Fibroblast of gingiva (primary cell): ENCODE measurements at places on chromosomes 2 and 18.

GRCh38 chr2:99821572-99821971 lies 320.8 kb downstream of the AFF3 start:
- no peak for DNase-seq

DNA sequence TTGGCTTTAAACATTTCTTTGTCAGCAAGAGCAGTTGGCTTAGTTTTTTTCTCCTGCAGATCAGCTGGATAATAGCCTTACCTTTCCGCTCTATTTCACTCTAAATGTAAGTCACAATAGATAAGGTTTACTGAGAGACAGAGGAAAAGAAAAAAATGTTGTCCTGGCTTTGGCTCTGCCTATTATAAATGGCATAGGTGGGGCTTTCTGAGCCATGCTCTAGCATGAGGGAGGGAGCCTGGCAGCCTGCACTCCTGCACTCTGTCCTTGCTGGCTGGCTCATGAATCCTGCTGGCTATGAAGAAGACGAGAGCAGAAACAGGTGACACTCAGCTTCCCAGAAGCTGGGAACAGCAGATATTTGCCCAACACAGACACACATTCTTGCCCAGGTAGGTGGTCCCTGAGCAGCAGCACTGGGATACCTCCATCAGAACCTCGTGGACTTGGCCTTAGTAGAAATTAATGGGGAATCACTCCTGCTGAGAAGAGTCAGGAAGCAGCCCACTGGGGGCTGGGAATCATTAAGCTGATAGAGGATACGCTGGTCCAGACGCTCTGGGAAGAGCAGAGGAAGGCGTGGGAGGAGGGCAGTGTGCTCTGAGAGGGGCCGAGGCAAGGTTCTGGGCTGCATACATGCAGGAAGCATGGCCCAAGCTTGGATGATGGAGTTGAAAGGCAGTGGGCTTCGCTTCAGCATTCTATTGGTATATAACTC lies 514.4 kb upstream of the HS6ST1 start:
- DNase-seq: no peak

DNA sequence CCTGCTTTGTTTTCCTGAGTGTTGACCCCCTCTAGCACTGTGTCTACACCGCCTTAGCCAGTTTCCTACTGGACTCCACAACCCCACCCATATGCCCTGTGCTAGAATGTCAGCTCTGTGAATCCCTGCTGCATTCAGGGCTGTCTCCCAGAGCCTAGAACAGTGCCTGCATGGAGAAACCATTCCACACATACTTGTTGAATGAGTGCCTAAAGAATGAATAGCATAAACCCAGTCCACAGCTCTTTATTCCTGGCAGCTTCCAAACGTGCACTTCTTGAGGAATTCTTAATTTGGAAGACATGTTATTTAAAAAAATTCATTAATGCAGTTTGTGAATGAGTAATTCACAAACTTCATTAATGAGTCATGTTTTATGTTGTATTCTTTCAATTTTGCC lies 6.5 kb upstream of the NAPG start:
- no peak for DNase-seq

GRCh38 chr2:27211241-27211942 lies 449 bp upstream of the ATRAID start:
- no peak for DNase-seq

DNA sequence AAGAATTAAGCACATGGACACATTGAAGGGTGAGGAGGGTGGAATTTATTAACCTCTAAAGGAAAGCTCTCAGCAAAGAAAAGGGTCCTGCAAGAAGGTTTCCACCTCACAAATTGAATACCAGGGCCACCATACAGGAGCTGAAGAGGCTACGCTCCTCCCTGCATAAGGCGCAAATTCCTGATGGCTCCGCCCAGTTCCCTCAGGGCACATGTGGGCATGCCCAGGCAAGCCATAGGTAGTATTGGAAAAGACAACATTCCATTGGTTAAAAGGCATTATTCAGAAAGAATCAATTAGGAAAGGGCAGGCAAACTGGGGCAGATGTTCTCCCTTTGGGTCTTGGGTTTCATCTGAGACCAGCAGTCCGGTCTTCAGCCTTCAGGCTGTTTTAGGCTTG lies 161.2 kb downstream of the PTPRM start:
- no peak for DNase-seq

GRCh38 chr2:122340246-122340645 lies 584.8 kb downstream of the TSN start:
- DNase-seq: no peak

DNA sequence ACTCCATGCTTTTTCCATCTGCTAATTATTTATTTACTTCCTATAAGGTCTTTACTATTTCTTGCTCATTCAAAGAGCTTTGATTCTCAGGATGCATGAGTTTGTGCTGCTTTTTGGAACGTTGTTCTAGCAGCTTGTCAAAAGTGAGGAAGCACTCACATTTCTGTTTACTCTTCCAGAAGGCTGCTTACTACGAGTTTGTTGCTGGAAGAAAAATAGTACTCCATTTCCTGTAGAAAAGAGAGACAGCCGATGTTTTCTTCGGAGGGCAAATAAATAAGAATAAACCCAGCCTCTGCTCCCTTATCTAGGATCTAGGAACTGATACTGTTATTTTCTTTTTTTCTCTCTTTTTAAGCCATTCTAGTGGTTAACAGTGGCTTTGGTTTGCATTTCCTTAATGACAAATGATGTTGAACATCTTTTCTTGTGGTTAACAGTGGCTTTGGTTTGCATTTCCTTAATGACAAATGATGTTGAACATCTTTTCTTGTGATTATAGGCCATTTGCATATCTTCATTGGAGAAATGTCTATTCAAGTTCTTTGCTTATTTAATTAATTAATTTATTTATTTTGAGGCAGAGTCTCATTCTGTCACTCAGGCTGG lies 20.5 kb downstream of the CYP27A1 start:
- DNase-seq: no peak

DNA sequence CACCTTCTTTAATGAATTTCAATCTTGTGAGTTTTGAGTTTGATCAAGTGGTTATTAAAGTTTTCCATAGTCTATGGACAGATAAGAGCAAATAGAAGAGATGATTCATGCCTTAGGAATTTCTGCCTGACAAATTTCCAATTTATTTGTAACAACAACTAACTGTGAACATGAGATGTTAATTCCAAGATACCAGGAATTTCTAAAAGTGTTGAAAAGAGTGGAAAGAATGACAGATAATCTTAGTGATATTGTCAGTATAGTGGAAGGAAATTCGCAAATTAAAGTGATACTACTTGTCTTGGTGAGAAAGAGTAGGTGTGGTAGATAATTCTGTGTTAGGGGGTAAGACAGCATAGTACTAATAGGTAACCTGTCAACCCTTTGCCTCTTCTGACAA lies 82.4 kb downstream of the AGPS start:
- peak; percentile 14 for DNase-seq

DNA sequence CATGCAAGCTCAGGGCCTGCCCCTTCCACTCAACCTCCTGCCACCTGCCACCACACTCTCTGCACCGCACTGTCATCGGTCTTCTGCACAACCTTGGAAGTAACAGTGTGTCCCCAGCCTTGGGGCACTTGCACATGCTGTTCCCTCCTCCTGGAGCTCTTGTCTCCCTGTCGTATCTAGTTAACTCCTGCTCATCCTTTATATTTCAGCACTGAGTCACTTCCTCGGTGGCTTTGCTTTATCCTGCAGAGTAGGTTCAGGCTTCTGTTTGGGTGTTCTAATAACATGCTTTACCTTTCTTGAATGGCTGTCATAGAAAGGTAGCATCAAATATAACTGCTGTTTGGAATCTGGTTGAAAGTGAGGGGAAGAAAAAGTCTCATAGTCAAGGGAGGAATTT lies 25.3 kb downstream of the PAX8 start:
- no peak for DNase-seq

DNA sequence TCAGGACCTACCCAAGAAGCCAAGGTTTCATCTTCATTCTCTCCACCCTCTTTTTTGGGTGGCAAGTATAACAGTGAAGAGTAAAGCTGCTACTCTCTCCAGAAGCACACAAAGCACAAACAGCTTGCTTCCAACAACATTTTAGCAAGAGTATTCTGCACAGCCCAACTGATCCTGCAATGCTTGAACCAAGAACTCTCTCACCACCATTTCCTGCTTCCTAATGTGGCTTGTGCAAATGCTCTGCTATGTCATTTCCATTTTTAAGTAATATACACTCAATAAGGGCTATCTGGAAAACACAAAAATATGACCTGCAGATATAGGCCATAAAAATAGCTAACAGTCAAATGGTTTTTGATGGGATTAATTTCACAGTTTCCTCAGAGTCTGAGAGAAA lies 24.1 kb upstream of the IHH start:
- DNase-seq: no peak

GRCh38 chr2:230416061-230416721 lies at the start of gene SP100:
SP100 (plus strand) TSS chr2:230416201; CDS start chr2:230416297, 96 bp downstream.
- peak; percentile 75 for DNase-seq
